HAP-1 (cell line): ENCODE measurements at places on chromosomes 5 and 9.

GRCh38 chr5:170266570-170267381, 30.8 kb downstream of the LCP2 start:
- no peak for DNase-seq

- no peak for DNase-seq
Observed at GRCh38 chr5:5558102-5558501, 135.6 kb downstream of the ICE1 start.

- no peak for DNase-seq
Observed at GRCh38 chr9:91177661-91178280, 183.9 kb downstream of the AUH start.

DNA sequence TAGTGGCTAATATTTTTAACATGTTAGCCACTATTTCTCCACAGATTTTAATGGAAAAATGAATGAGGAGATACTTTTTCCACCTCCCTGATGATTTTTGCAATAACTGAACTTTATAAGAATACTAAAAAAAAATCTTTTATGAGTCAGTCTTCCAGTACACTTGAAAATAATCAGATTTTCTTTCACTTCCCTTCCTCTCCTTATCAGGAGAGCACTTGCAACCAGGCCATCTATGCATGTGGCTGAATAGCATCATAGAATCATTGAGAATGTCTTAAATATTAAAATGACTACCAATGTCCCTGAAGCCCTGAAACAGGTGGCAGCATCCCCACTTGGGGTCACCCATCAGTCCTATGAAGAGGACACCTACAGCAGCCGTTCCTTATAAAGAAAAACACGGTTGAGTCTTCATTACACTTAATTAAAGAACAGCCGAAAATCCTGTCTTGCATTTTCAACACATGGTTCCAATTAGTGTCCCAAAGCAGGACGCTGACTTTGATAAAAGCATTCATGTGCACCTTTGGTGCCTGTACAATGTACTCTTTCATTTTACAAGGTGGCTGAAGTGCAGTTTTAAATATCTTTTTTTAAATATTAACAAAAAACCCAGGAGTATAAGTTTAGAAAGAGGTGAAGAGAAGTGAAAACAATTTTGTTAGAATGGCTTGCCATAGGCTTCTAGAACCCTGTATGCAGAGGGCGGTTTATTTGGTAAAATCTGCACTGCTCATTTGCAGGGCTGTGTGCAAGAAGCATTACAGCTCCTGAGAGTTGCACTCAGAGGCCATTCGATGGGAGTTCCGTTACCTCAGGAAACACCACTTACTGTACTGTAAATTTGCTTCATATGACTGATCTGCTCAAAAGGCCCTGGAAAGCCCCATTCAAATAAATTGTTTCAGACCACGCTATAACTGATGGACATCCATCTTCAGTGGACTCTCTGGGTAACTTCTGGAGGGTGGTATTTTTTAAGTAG, 106.9 kb upstream of the VCAN start:
- no peak for DNase-seq
